Stimulated activated naive CD4-positive, alpha-beta T cell (primary cell): ENCODE measurements at places on chromosomes 2 and 18.
A peak's percentile ranks its signal among the peaks of the same experiment; 100 is the strongest.

DNA sequence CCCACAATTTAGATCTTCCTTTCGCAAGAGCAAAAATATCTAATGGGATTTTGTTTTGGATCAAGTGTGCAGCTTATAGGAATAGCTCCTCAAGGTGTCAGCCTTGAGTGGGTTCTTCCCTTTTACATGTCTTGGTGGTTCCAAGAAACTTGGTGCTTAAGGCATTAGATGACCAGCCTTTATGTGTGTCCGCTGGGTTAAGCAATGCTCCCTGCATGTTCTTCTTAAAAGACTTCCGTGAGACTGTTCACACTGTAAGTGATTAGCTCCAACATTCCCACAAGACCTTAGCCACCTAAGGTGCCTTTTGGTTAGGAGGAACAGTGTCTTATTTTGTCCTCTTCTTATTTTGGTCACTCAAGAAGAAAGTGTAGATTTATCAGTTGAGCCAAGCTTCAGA, 44.3 kb upstream of the GPR39 start:
- no peak for DNase-seq

DNA sequence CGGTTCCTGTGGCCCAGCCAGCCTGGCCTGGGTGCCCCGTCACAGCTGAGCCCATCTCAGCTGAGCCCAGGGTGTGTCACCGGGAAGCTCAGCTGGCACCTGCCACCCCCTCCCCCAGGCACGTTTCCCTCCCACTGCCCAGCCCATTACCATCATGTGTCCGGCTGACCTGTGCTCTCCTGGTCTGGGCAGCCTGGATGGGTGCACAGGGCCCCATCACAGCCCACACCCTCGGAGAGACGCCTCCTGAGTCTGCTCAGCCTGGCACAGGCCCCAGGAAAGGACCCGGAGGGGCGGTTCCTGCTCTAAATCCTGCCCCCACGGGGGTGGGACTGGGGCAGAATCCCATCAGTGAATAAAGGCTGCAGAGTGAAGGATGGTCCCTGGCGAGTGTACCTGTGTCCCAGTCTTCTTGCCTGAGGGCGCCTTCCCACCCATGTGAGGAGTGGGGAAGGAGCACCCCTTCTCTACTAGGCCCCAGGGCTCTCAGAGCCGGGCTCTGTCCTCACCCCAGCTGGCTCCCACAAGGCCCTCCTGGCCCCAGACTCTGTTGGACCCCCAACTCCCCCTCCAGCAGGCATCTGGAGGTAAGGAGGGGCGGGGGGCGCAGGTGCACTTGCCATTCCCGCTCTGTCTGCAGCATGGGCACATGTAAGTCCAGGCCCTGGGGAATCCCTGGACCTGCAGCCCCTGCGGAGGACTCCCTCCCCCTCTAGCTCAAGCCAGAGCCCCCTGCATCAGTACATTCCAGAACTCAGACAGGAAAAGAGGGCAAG, 21.2 kb downstream of the GPC1 start:
- no peak for DNase-seq

DNA sequence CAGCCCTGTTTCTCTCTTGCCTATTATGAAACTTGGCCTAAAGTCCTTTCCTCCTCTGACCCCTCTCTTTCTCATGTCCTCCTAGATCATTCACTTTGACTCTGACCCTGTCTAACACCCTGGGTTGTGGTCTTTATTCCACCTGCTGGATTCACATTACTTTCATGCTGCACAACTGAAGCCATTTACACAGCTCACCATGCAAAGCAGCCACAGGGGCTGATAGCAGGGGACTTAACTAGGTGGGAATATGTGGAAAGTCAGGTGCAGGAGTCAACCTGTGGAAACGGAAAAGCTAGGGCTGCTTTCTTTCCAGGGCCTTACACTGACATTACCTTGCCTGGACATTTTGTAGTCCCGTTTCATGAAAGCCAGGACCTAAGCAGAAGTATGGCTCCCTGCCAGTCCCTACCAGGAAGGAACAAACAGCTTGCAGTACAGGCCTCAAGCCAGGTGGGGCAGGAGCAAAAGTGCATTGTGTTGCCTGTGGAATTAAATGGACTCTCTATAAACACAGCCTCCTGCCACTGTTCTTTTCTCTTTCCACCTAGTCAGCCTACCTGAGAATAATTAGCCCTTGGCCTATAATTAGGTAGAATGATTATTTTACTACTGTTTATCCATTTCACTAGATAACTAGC, 11.8 kb downstream of the MAPRE3 start:
- peak; percentile 5 for DNase-seq

GRCh38 chr2:46545015-46545839, 65.9 kb downstream of the TMEM247 start:
- DNase-seq = no peak

GRCh38 chr2:233435436-233436190, 81.3 kb downstream of the DGKD start:
- no peak for DNase-seq

GRCh38 chr2:240962300-240963064, 35.9 kb upstream of the SNED1 start:
- DNase-seq = no peak

- no peak for DNase-seq
These were observed 41.5 kb downstream of the MOGAT1 start for GRCh38 chr2:222713002-222713401.

GRCh38 chr2:123283431-123283830, 741.7 kb upstream of the CNTNAP5 start:
- DNase-seq = no peak

DNA sequence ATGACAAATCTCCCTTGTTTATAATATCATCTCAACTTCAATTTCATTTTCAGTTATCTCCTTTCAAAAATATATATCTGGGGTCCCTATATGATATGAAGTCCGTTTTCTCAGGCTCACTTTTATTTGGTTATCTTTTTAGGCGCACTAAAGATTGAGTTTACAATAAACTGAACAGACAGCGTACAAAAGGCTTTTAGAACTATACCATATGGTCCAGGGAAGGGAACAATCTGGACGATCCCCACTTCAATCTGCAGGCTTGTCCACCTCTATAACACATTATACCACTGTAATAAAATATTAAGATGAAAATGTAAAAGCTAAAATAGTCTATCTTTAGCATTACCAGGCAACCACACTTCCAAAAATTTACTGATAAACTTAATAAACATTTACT, 289.9 kb downstream of the ZEB2 start:
- DNase-seq = no peak

DNA sequence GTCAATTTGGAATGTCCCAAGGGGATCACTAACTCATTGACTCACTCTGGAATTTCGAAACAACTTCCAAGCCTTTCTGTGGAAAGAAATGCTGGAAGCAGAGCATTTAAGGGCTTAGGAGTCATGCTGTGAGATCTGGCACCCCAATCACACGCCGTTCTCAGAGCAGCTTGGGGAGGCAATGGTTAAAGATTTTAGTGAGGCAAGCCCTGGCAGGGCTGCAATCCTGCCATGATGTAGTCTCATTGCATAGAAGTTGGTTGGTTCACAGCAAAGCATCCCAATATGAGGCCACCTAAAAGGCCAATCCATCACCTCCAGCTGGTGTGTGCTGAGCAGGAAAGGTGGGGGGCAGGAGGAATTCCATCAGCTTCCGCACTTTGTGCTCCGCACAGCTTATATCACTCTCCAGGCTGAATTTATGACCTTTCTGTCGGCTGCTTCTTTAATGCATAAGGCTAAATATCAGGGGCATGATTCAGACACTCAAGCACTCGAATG, 1043.9 kb upstream of the POU3F3 start:
- DNase-seq = no peak

DNA sequence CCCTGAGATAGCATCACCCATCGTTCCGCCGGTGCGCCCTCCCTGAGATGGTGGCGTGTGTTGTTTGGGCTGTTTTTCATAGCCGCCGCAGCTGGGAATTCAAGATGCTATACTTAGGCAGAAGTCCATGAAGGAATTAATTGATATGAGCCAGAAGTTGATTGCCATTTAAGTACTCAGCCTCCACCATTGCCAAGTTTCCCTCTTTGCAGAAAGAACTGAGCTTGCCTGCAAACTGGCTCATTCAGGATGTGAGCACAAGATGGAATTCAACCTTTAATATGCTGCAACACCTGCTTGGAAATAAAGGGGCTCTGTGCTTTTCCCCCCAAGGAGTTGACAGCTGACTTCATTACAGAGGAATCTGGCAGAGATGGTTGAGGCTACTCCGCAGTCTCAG, 295.5 kb downstream of the ZNF521 start:
- no peak for DNase-seq

DNA sequence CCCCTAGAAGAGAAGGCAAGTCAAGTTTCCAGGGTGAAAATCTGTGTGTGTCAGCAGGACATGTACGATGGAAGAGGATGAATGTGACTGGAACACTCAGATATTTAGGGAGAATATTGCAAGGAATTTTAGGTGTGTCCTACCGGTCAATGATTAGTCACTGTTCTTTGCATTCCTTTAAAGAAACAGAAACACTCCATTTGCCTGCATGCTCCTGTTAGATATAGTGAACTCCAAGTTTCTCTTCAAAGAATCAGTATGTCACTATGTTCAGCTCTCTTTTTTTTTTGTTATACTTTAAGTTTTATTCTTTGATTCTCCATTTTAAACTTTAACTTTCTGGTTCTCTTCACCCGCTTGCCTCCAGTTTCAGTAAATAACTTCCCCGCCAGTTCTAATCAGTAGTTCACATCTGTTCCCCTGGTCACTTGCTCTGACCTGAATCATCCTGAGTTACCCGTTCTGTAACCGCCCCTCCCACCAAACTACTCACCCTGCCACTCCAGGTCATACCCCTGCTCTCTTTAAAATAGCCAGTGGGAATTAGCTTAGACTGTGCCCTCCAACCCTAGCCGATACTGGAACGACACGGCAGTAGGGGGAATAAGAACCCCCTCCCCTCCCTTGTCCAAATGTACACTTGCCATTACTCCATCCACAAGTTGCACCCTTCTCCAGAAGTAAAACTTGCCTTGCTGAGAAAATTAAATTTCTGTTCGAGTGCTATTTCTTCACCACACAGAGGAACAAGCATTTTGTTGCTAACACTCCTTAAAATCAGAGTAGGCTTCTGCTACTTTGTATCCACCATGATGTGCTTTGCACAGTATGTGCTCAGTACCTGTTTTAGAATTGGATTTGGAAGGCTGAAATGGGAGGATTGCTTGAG, 268.4 kb downstream of the METTL4 start:
- DNase-seq = no peak

GRCh38 chr2:70842401-70842800, 6.8 kb upstream of the CD207 start:
- no peak for DNase-seq

GRCh38 chr2:29235411-29235810, 120.2 kb downstream of the CLIP4 start:
- no peak for DNase-seq

- DNase-seq = no peak
These were observed 20.7 kb upstream of the KCTD1 start for GRCh38 chr18:26568926-26569665.

DNA sequence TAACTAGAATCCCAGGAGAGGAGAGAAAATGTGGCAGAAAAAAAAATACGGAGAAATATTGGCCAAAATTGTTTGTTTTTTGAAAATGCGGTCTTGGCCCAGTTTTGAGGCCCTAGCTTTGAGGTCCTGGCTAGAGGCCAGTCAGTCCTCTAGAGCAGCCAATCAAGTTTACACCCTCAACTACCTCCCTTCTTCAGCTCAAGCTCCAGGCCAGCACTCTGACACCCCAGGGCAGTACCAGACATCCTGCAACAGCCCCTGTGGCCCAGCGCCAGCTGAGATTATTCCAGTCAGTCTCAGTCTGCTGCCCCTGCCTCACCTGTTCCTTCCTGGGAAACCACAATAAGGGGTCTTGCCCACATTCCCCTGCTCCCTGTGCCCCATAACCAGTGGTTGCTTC, 107.7 kb downstream of the UGGT1 start:
- no peak for DNase-seq

DNA sequence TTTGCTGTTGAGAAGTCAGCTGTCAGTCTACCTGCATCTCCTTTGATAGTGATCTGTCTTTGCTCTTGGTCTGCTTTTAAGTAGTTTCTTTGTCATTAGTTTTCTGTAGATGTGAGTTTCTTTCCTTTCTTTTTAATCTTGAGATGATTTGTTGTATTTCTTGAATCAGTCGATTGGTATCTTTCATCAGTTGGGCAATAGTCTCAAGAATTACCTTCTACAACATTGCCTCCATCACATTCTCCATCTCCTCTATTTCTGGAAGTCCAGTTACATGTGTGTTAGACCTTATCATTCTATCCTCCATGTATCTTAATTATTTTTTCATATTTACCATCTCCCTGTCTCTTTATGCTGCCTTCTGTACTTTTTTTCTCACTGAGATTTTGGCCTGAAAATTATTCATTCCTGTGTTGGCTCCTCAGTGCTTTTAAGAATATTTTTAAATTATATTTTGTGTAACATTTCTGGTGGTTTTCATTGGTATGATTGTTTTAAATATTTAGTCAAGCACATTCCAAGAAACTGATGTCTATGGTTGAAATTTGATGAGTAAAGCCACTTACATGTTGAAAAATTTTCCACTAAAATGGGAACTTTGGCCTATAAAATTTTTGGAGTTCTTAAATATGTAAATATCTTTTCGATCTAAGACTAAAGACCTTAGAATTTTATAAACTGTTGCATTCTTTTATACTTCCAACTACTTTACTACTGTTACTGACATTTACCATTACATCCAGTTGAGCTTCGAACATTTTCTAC, 239.5 kb upstream of the MGAT5 start:
- DNase-seq = no peak

DNA sequence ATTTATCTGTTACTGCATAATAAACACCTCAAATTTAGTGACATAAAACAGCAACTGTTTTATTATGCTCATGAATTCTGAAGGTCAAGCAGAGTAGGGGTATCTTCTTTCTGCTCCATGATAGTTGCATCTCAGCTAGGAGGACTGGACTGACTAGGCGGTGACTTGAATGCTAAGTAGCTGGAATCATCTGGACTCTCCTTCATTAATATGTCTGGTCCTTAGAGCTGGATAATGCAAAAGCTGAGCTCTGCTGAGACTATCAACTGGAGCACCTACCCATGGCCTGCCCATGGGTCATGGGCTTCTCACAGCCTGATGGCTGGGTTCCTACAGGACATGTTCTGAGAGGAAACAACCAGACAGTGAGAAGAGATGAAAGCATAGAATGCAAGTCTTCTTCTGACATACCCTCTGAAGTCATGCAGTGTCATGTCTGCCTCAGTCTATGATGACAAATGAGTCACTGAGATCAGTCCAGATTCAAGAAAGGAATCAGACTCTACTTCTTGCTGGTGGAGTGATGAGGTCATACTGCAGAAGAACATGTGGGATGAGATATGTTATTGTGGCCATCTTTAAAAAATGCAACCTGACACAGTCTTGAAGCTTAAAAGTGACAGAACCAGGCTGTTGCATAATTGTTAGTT, 174.2 kb upstream of the OSR1 start:
- no peak for DNase-seq

- no peak for DNase-seq
These were observed 97.6 kb upstream of the PPP1CB start for GRCh38 chr2:28653892-28654662.

GRCh38 chr2:204251158-204251997, 293.9 kb upstream of the PARD3B start:
- no peak for DNase-seq

- DNase-seq = no peak
These were observed 43.8 kb downstream of the SLC40A1 start for GRCh38 chr2:189536830-189537229.

- no peak for DNase-seq
These were observed 339.4 kb downstream of the CMPK2 start for GRCh38 chr2:6526093-6526824.

- no peak for DNase-seq
These were observed 77.8 kb downstream of the PDCL3 start for GRCh38 chr2:100640431-100641124.
